ENCODE measurements at places on chromosomes 2 and 18.

DNA sequence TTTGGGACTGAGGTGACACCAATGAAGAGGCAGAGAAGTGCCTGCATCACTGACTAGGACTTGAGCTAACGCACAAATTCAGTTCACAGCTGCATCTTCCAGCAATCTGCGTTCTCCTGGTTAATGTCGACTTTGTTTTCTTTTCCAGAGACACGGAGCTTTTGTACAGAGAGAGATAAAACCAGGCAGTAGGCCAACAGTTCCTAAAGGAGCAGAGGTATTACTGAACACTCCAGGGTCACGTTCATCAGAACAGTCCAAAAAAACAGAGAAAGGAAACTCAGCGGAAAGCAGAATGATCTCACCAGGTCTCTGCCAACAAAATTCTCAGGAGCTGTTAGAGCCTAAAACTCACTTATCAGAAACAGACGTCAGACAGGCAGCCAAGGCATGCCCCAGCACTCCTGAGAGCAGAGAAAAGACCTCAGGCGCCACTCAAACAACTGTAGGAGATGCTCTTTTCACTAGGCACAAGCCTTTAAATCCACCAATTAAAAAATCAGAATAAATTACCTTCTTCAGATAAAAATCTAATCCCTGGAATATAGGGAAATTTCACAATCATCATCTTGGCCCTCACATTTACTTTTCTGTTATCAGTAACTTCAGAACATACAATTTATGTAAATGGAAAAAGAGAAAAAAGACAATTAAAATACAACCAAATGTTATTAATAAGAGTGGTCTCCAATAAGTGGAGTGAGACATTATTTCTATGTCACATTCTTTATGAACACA is 95.9 kb upstream of the SPTBN1 start:
- peak; percentile 79 for DNase-seq

DNA sequence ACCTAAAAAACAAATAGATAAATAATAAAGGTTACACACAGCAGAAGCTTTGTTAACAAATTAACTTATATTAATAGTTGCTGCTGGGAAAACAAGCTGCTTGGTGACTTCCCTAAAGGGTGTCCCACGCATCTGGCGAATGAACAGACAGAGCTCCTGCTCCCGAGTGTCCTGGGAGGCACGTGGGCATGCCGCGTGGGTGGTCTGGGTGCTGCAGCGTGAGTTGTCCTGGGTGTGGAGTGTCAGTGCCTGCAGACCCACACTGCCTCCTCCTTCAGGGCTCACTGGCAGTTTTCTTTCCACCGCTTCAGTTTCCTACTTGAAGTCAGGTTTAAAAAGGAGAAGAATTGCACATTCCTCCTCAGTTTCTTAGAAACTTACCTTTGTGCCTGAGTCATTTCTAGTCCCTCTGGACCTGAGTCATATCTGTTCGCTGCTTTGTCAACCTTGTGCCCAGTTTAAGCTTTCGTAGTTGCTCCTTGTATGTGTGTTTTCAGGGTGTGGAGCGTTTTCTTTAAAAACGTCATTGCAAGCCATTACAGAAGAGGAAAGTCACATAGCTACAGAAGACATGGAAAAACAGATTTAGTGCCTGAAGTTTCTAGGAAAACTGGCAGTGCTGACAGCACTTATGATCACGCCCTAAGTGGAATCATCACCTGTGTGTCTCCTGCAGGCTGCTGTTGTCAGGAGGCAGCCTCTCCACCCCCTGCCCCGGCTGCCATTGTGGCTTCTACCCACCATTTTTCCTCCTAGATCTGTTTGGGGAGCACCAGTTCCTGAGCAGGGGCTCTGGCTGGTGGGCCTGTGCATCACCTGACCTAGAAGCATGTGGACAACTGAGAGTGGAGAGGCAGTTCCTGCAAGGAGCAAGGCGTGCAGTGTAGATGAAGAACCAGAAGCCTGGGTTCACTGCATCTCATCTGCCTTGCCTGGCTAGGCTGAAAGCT is 24.5 kb downstream of the IMPA2 start:
- DNase-seq, result peak; percentile 14

DNA sequence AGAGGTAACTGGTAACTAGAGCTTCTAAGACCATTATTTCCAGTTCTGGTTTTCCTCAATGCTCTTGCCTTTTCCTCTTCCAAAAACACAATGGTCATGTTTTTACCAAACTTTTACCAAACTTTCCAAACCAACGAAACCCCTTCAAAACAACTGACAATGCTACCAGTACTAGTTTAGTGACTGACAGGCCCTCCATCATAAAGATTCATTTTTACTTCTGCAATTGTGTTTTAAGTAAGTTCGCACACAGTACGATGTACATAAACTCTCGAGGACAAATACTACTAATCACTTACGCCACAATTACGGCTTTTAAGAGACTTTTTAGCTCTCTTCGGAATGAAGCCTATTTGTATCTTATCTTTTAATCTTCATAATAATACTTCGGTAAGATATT is 900 bp downstream of the C18orf32 start:
- DNase-seq, result no peak

GRCh38 chr18:23279931-23280330 is 144.6 kb downstream of the CABLES1 start:
- no peak for DNase-seq

DNA sequence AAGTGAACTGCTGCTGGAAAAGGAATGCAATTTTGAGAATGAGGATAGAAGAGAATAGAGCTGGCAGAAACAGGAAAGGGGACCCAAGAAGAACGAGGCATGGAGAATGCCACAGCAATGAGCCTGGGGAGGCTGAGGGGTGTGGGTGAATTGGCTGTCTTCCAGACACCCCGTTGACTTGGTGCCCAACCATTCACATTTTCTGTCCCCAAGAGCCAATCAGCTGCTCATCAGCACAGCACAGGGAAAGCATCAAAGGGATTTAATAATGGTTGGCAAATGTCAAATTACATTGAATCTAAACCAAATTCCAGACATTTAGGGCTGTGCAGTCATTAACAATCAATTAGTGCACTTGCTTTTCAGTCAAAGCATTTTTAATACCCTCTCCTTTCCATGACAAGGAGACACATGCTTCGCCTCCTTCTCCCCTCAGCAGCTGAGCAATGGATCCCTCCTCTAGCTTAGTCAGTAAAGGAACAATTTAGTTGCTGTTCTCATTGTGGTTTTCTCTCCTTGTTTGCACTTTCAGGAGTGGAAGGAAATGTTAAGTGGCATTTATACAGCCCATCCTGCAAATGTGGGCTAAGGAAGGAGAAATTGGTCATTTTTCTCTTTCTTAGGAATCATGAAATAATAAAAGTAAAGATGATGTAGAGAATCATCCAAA is 98.8 kb downstream of the KLF7 start:
- no peak for DNase-seq

GRCh38 chr2:352696-353095 is 64.8 kb upstream of the ALKAL2 start:
- peak; percentile 10 for DNase-seq
